Endothelial cell (in vitro differentiated cells): ENCODE measurements at places on chromosomes 3 and 15.

DNA sequence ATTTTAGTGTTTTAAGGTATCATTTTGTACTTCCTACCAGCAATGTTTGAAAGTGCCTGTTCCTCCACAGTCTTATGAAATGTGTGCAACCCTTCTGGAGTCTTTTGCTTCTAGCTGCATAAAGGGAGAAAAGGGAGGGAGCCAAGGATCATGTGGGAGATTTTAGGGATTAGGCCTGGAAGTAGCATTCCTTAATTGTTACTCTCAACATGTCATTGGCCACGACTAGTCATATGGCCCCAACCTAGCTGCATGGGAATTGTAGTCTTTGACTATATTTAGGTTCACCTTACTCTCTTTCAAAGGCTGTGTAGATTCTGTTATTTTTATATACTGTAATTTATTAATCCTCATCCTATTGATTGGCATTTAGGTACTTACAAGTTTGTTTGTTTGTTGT lies 14.9 kb downstream of the CRTAP start:
- no peak for DNase-seq

DNA sequence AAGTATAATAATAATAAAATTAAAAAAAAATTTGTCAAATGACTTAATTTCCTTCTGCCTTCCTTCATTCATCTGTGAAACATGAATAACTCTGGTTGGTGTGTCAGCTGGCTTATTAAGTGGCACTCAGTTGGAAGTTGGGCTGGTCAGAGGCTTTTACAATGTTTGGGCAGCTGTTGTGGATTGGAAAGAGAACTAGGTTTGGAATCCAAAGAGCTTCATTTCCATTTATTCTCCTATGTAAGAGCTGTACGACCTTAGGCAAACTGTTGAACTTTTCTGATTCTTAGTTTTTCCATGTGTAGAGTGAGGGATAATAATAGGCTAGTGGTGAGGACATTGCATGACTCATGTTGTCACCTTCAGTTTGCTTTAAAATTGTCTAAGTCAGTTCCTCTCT lies 606.7 kb downstream of the PDCD6IP start:
- DNase-seq: no peak

DNA sequence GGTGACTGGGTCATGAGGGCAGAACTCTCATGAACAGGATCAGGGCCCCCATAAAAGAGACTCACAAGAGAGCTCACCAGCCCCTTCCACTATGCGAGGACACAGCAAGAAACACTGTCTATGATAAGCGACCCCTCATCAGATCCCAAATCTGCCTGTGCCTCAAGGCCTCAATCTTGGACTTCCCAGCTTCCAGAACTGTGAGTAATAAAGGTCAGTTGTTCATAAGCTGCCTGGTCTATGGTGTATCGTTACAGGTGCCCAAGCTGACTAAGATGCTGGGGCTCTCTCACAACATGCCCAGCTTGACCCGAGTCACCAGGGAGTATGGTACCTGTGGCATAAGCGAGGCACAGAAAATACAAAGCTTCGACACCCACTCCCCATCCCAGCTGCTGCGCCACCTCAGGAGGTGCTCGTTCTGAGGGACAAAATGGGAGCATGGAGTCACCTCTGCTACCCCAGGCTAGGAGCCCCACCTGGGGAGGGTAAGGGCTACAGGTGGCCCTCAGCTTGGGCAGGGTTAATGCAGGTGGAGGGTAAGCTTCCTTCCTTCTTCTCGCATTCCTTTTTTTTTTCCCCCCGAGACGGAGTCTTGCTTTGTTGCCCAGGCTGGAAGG lies 234.1 kb downstream of the ADAMTS17 start:
- DNase-seq: no peak

DNA sequence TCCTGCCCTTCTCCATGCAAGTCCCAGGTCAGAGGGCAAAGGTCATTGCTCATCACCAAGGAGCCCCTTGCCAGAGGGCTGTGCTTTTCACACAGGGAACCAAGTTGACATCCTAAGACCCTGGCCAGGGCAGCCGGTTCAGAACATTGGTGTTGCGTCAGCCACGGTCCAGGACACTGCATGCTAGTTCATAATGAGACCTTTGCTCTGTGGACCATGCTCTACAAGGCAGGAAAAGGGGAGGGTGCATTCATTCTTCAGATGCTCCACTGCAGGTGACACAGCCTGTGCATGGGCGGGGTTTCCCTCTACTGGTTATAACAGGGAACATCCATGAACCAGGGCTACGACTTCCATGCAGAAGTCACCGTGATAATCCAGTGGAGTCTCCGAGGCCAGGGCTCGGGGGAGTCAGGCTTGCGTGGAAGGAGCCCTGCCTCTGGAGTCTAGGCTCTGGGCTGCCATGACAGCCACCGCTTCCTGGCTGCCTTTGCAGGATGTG lies 81.6 kb downstream of the OCA2 start:
- no peak for DNase-seq

DNA sequence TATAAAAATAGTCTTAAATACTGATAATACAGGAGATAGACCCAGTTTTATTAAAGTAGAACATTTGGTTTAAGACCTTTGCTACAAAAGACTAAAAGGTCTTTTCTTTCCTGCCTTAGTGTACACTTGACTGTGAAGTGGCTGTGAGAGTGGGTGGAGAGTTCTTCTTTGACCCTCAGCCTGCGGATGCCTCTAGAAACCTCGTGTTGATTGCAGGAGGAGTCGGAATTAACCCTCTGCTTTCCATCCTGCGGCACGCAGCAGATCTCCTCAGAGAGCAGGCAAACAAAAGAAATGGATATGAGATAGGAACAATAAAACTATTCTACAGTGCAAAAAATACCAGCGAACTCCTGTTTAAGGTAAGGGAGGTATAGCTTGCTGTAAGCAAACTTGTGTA lies 36.5 kb downstream of the OXNAD1 start:
- DNase-seq: no peak

DNA sequence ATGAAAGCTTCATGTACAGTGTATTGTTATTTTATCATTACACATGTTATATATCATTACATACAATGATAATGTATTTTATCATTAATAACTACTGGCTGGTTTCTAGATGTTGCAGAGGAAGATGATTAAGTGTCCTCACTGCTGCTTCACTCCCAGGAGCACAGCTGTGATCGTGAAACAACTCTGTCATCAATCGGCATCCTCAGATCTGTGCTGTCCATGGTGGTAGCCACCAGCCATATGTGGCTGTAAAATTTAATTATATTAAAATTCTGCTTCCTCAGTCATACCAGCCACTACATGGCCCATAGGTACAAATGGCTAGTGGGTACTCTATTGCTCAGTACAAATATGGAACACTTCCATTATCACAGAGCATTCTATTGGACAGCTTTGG lies 379.4 kb upstream of the CFAP20DC start:
- no peak for DNase-seq

DNA sequence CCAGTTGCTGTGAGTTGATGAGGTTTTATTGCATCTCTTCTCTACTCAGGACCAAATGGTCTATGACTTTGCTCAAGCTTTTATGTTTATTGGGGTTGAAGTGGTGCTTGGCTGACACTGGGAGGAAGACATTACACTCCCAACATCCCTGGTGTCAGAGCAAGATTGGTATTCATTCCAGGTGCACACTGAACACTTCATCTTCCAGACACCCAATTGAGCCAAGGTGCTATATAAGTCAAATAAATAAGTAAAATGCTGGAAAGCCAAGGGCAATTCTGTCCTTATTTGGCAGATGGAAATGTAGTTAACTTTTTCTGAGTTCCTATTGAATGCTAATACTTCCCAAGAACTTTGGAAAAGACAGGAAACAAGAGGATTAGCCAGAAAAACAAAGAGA lies 53.2 kb upstream of the CDV3 start:
- no peak for DNase-seq

DNA sequence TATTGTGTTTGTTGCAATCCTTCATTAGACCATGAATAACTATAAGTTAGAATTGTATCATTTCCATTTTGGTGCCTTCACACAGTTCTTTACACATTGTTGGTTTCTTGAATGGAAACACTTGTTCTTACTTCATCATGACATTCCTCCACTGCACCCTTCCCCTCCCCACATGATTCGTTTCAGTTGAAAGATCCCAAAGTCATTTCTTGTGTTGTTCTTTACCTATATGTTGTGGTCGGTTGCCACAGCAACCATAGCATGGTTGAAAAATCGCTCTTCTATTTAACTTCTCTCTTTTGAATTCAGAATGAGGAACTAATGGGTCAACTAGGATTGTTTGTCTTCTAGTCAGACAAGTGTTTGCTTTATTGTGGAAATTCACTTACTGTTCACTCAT lies 103.3 kb downstream of the IL1RAP start:
- no peak for DNase-seq

DNA sequence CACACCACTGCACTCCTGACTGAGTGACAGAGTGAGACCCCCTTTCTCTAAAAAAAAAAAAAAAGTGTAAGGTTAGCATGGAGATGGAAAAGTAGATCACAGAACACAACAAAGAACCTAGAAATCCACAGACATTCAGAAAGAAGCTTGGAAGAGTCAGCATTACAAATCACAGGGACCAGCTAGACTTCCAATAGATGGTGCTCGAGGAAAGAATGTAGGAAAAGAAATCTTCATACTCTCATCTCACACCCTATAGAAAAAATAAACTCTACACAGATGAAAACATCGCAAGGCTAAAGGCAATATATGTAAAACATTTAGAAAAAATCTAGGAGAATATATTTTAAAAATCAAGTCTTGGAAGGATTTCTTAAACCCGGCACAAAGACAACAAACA lies 94.5 kb upstream of the ABHD17C start:
- no peak for DNase-seq

GRCh38 chr3:168134931-168135330 lies 39.2 kb upstream of the GOLIM4 start:
- DNase-seq: no peak

DNA sequence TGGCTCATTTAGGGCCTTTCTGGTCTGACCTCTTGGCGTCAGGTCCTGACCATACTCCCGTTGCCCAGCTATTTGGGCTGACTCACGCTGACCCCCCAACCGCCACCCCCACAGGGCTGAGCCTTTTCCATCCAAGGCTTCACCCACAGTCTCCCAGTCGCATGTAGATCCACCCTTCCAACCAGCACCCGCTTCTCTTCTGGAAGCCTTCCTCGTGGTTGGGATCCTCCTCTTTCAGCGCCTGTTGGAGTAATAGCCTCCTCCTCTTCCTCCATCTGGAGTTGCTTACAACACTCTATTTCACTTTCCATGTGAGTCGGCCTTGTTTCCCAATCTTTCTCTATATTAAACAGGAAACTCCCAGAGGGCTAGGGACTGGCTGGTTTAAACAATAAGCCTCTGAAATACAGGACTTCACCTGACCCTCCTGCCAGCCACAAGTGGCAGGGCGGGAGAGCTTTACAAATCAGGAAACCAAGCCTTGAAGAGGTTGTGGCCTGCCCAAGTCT lies 2.1 kb upstream of the ALAS1 start:
- DNase-seq: no peak

- no peak for DNase-seq
Measured at GRCh38 chr3:19994796-19995195, 17.3 kb downstream of the PP2D1 start.

DNA sequence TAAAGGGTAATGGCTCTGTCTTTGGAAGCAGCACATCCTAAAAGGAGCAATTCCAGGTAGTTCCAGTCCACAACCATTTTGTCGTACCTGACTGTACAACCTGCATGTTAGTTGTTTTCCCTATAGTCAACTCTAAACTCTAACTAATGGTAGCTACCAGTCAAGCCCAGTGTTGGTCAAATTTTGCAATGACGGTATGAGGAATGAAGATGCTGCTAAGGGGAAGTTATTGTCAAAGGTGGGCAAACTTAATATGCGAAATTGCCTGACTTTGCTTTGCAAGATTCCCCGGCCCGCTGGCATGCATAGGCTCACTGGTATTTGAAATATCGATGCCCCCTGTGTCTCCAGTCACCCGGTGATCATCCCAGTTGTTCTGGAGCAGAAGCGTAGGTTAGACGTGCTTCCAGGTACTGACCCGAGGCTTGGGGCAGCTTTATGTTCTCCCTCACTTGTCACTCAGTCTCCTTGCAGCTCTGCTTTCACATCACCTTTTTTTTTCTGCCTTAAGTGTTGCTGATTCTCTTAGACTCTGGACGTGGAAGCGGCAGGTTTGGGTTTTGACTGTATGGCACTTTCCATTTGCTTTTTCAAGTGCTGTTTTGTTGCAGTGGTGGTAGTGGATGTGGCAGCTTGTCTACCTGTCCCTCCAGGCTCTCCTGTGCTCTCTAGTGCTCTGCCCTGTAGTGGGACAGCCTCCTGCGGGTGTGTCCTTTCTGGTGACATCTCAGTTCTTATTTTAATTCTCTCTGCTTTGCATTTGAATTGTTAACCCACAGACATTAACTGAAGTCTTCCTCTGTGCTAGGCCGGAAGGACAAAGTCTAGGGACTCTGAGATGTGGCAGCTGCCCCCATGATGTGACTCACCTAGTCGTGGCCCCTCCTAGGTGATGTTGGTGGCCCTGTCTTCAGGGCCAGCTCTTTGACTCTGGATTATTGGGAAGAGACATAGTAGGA lies 95.8 kb upstream of the UMPS start:
- DNase-seq: no peak

- DNase-seq: no peak
Measured at GRCh38 chr3:32274306-32274705, 35.8 kb downstream of the CMTM8 start.

DNA sequence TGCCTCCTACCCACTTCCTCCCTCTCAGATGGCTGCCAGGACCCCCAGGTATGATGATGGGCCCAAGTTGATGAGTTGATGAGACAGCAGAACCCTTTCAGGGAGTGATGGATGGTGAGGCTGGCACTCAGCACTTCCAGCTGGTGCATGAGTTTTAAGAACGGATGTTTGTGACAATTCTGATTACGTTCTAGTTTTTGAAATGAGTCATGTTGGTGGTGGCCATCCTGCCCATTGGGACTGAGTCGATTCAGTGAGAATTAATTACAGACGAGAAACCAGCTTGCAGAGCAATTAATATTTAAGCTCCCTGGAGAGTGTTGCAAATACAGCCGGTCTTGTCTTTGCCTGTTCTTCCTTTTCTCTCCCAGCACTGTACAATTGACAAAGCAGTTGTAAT lies 56.9 kb upstream of the NR2C2 start:
- DNase-seq: no peak

DNA sequence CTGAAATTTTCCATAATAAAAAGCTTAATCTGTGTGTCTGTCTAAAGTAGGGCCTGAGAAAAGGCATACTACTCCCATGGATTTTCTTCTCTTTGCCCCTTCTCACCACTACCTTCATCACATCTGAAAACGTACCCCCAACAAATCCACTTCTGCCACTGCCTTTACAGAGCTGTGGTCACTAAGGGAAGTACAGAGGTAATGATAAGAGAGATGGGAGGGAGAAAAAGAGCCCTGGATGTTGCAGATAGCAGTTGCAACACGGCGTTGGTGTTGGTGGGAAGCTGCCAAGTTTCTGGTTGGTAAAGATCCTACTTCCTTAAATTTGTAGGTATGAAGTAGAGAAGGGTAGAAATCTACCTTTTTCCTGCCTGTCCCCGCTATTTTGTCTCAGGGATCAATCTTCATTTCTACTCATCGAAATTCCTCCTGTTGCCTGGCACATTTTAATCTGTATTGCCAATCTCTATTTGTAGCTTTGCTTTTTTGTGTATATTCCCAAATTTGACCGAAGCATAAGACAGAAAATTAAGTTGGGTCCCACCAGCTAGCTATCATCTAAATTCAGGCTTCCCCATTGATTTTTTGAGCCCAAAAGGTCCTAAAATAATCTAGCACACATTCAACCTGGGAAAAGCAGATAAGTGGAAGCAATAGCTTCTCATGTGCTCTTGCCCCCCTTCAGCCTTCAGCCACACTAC lies 102.9 kb downstream of the TFDP2 start:
- DNase-seq: no peak

- DNase-seq: no peak
Measured at GRCh38 chr15:85706779-85707518, 87.8 kb downstream of the KLHL25 start.

- no peak for DNase-seq
Measured at GRCh38 chr15:51887887-51888592, 58.6 kb downstream of the TMOD3 start.

- DNase-seq: no peak
Measured at GRCh38 chr3:183508821-183509220, 46.7 kb downstream of the KLHL6 start.
